ENCODE measurements at places on chromosomes 3 and 15.

DNA sequence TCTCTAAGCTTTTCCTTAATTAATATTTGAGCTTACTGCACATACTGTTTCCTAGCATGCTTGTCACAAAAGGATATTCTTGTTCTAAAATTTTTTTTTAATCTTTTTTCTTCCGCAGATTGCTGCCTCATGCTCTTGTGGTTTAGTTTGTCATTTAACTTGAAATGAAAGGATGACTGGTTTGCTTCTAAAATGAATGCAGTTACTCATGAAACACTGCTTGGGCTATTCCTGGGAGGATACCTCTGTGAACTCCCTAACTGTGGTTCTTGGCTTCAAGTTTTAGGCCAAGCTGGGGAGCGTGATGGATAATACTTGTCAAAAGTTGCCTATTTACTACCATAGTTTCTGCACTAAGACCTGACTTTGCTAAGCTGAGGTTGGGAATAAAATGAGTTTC is 64.0 kb downstream of the USP13 start:
- no peak for DNase-seq

DNA sequence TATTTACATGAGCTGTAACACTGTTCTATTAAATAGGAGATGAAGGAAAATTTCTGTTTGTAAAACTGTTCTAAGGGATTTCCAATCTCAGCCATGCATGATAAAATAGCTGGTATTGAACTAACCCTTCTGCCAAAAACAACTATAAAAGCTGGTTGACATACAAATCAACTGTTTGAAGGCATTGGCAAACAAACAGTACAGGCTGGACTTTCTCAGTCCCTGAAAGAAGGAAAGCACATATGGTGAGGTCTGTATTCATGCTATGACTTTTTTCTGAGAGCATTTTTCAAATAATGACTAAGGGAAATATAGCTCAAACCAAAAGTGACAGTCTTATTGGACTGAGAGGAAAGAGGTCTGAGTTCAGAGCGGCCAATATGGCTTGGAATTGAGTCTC is 117.0 kb upstream of the CCDC54 start:
- peak; percentile 39 for DNase-seq

DNA sequence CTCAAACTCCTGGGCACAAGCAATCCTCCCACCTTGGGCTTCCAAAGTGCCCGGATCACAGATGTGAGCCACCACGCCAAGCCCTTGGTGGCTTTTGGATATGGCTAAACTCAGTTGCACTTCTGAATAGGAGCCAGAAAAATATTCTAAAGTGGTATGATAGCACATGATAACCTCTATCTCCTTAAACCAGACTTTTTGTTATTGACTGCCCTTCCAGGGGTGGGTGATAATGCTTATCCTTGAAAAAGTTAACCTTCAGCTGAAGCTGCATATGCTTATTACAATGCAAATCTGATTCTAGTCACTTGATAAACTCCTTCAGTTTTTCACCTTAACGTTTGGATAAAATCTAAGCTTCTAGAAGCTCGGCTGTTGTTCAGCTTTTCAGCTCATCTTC is 6.3 kb downstream of the CCNB2 start:
- DNase-seq, result no peak

DNA sequence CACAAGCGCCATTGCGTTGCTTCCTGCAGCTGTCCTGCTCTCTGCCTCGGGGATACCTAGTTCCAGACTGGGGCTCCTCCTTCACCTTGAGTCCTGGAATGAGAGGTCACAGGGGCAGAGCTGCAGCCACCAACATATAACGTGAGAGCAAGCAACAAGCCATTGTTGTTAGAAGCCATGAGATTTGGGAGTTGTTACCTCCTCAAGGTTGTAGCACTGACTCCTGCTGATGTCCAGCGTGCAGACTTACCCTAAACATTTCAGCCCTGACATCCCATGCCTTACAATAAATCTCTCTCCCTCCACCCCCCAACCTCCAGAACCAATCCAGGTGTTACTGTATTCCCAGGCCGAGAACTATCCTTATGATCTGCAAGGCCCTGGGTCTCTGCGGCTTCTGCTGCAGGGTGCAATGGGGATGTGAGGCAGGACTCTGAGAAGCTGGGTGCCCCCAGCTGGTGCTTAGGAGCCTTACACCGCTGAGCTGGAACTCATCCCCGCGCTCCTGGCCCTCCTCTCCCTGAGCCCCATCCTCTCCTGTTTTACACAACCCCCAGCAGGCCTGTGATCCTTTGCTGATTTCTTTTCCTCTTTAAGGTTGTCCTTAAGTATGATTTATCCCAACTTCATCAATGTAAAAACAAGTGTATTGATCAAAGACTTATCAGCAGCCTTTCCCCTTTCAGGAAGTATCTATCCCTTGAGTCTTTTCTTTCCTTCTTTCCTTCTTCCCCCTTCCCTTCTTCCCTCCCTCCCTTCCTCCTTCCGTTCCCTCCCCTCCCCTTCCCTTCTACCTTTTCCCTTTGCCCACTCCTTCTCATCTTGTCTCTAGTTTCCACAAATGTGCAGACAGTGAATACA is 84.2 kb upstream of the ABHD2 start:
- DNase-seq, result no peak

- DNase-seq, result peak; percentile 99
These were observed 31.2 kb upstream of the RIOX2 start for GRCh38 chr3:98003306-98003969.

GRCh38 chr3:67361323-67361722 is 293.1 kb downstream of the SUCLG2 start:
- no peak for DNase-seq

DNA sequence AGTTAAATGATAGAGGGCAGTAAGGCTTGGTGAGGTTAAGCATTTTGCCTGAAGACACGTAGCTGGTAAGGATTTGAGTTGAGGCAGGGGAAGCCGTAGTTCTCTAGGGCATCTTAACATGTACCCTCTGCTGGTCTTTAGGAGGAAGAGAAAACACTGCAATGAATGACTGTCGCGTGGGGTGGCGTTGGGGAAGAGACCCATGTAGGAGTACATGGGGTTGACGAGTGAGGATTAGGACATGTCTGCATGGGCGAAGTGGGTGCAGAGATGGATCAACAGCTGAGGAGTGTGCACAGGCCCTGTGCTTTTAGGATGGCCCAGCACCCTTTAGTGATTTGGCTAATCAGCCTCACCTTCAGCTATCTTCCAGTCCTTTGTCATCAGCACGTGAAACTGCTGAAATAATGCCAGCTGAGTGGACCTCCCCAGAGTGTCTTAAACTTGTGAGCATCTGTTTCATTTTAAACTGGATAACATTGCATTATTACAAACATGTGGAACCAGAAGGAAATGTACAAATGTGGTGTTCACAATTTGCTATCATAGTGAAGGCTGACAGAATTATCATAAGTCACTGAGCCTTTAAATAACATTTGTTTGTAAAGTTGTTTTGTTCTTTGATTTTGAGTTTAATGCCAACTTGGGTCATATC is 15.3 kb downstream of the P2RY14 start:
- DNase-seq, result no peak

DNA sequence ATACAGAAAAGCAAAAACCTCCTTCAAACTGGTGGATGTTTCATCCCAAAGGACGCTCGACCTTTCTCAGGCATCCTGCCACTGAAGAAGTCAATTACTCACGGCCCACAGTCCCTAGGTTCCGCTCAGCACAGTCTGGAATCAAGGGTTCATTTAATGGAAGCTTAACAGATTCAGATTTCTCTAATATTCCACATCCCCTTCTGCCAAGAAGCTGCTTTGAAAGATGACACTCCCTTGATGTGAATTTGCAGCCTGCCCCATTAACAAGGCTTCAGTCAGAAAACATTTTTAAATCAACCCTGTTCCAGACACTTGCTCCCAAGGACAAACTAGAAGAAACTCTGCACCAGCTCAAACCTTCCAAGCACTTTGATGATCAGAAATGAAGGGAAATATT is 81.2 kb downstream of the LIPC start:
- peak; percentile 23 for DNase-seq
